ENCODE measurements at places on chromosomes 1 and 21.

DNA sequence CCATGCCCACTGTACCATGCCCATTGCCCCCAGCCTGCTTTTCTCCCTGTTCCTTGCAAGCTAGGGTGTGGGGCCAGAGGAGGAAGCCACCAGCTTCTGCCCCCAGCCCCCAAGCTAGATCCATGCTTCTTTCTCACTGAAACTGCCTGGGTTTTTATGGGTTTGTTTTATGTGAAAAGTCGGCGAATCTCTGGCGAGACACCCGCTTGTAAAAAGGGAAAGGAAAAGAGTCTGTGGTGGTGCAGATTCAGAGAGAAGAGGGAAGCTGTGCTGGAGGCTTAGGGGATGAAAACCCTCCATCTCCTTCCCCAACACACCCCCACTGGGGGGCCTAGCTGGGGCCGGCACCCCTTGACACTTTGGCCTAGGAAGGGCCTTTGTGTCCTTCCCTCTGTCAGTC, 26.2 kb downstream of the GRHL3 start:
- DNase-seq = no peak

DNA sequence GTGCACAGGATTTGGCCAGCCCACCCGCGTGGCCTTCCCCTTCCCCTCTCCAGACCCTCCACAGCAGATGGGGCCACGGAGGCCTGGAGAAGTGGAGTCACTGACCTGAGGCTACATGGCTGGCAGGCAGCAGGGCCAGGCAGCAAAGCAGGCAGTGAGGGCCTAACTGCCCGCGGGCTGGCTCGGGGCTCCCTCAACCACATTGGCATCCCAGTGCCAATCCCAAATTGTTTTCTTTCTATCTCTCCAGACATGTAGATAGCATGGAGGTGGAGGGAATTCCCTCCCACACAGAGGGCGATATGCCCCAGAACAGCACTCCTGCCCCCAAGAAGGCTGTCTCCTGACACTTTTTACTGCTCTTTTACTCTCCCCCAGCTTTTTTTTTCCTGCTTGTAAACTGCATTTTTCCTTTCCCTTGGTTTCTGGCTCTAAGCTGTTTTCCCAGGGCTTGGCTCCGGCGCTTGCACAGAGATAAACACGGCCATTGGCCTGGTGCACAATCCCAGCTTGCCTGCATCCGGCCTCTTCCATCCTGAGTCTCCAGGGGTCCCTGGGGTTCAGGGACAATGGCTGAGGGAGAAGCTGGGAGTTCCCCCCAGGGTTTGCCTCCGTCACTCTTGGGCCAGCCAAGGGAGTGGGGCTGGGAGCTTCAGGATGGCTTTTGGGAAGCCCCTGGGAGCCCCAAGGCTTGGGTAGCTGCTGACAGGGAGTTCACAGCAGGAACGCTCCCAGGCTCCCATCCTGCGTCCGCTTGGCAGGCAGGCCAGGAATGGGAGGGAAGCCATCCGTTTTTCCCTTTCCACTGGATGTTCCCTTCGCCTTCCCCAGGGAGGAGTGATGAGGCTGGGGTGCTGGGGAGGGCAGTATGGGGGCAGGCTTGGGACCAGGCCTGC, 7.0 kb downstream of the EPHX1 start:
- no peak for DNase-seq

DNA sequence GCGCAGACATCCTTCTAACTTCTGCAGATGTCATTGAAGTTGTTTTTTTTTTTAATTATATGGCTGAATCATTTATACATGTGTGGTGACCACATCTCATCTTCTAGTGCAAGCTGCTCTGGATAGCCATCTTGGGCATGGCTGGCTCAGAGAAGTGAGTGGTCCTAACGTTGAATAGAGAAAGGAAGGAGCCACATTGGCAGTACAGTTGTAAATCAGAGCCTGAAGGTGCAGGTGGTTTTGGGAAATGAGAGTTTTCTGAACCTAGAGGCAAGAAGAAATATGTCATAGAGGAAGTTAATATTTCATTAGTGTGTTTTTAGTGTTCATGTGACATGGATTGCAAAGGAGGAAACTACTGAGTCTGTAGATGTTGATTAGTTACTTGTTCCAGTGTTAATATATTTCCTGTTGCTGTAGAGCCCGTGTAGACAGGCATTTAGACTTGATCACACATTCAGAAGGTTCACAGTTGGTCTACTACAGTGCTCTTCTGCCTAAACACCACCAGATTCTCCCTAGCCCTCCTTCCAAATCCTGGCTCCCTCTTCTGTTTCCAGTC, 163.7 kb downstream of the ROR1 start:
- DNase-seq = no peak

DNA sequence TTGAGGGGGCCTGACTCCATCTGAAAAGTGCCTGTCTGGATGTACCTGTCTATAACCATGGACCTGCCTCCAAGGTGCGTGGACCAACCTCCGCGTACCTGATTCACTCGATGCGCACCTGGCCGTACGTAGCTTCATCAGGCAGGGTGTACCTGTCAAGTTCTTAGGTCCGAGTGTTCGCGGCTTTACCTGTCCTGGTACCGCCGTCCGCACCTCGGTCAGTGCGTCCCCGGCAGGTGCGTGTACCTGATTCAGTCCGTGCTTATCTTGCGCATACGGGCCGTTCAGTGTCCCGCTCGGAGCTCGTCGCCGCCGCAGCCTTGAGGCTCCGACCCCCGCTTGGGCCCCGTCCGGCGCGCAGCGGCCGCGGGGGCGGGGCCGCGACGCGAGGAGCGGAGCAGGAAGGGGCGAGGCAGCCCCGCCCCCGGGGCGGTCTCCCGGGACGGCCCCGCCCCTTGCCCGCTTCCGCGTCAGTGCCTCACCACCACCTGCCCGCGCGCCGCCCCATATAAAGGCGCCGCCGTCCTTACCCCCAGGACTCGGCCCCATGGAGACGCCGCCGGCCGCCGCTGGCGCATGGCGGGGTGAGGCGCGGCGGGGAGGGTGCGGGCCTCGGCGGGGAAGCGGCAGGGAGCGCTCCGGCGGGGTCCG, at the start of gene ZC3H12A:
ZC3H12A (plus strand) TSS at position 535 of the 651 bp plus-strand sequence. CDS start 917 bp downstream, outside the sequence.
- peak; percentile 89 for DNase-seq

DNA sequence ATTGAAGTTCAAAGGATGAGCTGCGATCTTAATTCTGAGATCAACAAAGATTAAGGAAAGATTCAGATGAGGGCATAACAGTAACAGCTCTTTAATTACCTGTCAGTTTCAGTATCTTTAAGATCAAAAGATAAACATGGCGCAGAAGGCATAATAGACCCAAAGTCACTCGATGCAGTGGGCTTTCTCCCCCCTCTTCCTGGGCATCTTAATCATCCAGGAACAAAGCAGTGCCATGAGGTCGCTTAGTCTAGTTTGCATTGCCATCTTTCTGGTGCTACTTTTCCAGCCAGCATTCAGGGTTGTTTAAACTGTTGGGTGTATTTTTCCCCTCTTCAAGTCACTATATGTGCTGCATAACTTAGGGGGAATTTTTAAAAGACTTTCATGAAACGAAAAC, 72.3 kb downstream of the HUNK start:
- DNase-seq = no peak

DNA sequence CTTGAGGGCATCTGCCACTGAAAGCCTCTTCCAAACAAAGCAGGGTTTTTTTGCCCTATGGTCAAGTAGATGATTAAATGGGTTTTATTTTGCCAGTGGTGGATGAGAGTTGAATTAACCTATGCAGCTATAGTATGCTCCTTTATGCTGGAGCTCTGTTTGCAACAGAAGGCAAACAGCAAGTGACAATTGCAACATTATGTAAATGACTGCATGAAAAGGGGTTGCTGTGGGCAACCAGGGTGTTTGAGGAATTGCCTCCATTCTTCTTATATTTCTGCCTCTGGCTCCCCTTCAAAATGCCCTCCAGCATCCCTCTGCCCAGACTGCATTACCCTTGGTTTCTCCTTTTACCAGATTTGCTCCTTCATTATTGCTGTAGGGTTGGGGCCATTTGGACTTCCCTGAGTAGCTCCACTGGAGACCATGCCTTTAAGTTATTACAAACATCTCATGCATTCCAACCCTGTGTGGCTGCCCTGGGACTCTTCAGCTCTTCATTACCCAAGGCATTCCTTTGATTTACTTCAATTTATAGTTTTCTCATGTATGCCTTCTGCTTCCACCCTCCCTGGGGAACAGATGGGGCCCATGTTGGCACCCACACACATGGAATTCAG, 398.4 kb downstream of the PRDM2 start:
- DNase-seq = no peak

GRCh38 chr1:238501290-238501689, 610.6 kb upstream of the ZP4 start:
- no peak for DNase-seq

DNA sequence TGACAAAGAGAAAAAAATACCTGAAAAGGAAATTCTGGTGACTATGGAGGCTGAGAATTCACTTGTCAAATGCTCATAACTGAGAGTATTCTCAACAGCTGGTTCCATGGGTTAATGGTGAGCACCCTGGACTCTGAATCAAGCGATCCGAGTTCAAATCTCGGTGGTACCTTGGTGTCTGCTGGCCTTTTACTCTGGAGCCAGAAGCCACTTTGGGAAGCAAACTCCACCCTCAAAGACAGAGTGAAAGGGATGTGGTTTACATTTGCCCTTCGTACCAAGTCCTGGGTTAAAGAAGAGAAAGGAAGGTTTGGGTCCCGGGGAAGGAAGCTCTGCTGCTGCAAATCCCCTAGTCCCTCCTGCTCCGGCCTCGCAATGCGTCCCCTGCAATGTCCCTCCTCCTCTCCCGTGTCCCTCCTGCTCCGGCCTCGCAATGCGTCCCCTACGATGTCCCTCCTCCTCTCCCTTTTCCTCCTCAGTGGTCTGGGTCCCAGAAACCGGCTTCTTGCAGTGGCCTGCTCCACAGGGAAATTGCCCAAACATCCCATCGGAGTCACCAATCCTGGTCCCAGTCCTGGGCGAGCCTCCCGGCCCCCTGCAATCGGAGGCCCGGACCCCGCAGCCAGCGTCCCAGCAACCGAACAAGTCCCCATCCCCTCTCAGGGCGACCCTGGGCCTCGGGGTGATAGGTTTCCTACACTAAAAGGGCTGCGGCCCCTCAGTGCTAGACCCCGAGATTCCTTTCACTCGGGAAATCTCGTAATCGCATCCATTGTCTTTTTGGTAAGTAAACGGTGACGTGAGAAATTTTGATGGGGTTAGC, 129.4 kb downstream of the PPIAL4G start:
- no peak for DNase-seq

GRCh38 chr1:75083223-75083622, 51.0 kb upstream of the LHX8 start:
- DNase-seq = no peak

GRCh38 chr1:27658951-27659496, 13.0 kb downstream of the IFI6 start:
- no peak for DNase-seq

GRCh38 chr1:208499601-208500000, 255.4 kb upstream of the PLXNA2 start:
- no peak for DNase-seq

DNA sequence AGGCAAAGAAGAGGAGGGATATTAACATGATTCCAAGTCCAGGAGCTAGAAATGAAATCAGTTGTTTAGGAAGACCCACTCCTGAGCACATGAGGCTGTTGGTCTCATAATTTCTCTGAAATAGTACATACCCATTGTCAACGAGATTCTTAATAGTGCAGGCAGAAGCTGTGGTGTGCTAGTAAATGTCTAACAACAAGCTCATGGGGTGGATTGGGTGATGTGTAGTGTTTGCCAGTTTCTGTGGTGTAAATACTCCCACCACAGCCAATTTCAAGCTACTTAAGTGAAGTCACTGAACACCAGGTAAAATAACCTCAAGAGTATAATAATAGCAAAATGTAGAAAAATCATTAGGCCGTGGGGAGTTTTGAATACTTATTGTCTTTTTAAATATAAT, 42.0 kb downstream of the SYF2 start:
- no peak for DNase-seq

- no peak for DNase-seq
These were observed 107.7 kb downstream of the MAB21L3 start for GRCh38 chr1:116218922-116219321.

GRCh38 chr1:14975119-14975518, 178.4 kb upstream of the TMEM51 start:
- DNase-seq = no peak

DNA sequence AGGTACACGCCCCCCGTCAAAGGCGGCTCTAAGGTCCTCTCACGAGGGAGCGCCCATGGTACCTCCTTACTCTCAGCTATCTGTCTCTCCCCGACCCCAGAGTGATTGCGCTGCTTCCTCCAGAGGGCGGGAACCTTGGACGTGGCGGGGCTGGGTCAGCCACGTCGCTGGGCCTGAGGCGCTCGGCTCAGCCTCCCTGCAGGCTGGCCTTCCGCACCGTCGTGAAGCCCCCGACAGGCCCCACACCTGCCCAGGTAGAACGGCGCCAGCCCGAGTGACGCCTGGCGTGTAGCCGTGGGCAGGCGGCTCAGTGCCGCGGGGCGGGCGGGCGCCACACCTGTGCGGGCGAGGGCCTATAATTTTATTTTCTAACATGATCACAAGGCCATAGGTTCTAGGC, 122.2 kb upstream of the BEND5 start:
- no peak for DNase-seq

- DNase-seq = no peak
These were observed 18.0 kb downstream of the PADI2 start for GRCh38 chr1:17101261-17101660.

GRCh38 chr1:50420689-50421365, 2.4 kb downstream of the DMRTA2 start:
- DNase-seq = no peak

DNA sequence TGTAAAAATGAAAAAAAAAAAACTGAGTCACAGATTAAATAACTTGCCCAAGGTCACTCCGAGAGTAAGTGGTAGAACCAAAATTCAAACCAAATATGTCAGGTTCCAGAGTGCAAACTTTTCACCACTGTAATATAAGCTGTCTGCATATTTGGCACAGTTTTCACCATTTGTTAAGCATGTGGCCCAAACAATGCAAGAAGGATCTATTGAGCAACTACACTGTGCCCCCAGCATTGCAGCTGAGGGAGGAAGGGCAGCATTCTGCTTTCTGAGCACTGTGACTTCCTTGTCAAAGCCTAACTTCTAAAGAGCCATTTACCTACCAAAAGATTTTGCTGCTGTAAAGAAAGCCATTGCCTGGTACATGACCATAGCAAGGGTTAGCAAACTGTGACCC, 133.4 kb downstream of the SYT2 start:
- no peak for DNase-seq

DNA sequence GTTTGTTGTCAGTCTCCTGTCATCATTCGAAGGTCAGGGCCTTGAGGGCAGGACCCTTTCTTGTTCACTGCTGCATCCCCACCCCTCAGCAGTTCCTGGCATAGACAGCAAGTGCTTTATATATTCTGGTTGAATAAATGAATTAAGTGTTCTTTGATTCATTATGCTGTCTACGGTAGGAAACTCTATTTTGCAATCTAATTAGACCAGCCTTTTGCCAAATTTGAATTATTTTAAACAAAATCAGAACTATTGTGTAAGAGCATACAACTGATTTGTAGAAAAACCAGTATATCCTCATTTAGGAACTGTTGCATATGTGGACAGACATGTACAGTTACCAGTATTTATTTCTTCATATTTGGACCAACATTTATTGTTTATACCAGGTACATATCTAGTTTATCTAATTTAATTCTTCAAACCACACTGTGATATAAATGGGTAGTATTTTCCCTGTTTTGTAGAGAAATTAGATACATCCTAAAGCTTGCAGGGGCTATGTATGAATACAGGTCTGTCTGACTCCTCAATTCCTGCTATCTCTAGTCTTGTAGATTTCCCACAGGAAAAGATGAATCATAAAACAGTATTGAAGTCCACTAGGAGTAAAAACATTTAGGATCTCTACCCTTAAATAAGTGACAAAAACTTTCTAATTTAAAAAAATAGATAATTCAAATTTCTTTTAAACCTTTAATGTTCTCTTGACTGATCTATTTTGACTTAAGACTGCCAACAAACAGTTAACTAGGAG, 10.4 kb downstream of the MGST3 start:
- no peak for DNase-seq

GRCh38 chr1:155172732-155173477, at the start of gene KRTCAP2:
Gene KRTCAP2 (minus strand): TSS chr1:155173304. CDS start chr1:155173224, 80 bp downstream.
- DNase-seq = peak; percentile 88
